ENCODE measurements at places on chromosomes 7 and 10.

DNA sequence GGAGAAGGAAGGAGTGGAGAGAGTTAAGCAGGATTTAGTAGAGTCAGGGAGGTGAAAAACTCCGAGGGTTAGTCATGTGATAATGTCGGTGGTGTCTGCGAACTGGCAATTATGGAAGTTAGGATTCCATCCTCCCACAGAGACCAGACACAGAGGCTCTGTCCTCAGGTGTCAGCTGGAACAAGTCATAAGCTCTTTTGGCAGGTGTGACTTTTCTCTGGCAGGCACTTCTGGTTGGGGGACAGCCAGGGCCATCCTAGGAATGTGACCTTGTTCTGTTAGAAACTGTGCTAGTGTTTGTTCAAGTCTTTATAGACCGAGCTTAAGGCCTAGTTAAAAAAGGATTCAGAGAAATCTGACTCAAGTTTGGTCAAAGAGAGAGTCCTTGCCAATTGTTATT is 371.0 kb downstream of the DPP6 start:
- H3K36me3 ChIP-seq = no peaks in the 10 kb centered on the region
- H3K27ac ChIP-seq = no peak overlapping the region
- no peak overlapping the region for H3K4me3 ChIP-seq
- no peaks in the 10 kb centered on the region for H3K4me1 ChIP-seq
- no peaks in the 10 kb centered on the region for H3K27me3 ChIP-seq

DNA sequence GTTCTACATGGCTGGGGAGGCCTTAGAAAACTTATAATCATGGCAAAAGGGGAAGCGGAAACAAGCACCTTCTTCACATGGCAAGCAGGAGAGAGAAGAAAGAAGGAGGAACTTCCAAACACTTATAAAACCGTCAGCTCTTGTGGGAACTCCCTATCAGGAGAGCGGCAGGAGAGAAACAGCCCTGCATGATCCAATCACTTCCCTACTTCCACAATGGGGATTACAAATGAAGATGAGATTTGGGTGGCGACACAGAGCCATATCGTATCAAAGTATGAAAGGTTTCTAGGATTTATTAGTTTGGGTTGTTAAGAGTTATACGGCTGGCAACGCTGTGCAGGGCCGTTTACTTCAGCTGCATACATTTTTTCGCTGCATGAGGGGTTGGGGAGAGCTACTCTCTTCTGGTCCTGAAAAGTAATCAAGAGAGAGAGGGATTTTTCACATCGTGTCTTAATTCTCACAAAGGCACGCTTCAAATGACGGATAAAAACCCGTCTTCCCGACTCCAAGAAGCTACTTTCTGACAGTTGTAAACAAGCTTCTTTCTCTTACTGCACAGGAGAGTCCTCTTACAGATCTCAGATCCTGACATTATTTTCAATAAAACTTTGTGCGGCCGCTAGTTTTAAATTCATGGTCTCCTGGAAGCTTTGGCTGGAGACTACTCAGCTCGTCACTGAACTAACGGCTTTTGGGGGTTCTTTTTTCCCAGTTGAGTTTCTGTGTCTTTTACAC is 751 bp upstream of the GTPBP10 start:
- peak overlapping the region; percentile 94 for H3K4me3 ChIP-seq
- H3K4me1 ChIP-seq = peaks cover 37% of the 10 kb centered on the region
- no peak for DNase-seq
- no peaks in the 10 kb centered on the region for H3K27me3 ChIP-seq
- H3K27ac ChIP-seq = peak overlapping the region; percentile 93

GRCh38 chr10:8978100-8978499 is 923.6 kb downstream of the GATA3 start:
- no peaks in the 10 kb centered on the region for H3K36me3 ChIP-seq
- no peak for DNase-seq
- no peak overlapping the region for H3K27ac ChIP-seq
- peaks cover 2% of the 10 kb centered on the region for H3K27me3 ChIP-seq

- no peak for DNase-seq
- no peak overlapping the region for H3K4me3 ChIP-seq
- peaks cover 43% of the 10 kb centered on the region for H3K27me3 ChIP-seq
- peaks cover 2% of the 10 kb centered on the region for H3K4me1 ChIP-seq
Measured at GRCh38 chr10:100866010-100866409, 46.8 kb upstream of the SLF2 start.

- no peaks in the 10 kb centered on the region for H3K27me3 ChIP-seq
- peaks cover 3% of the 10 kb centered on the region for H3K36me3 ChIP-seq
- peak overlapping the region; percentile 42 for H3K4me3 ChIP-seq
- peak; percentile 72 for DNase-seq
- H3K4me1 ChIP-seq = peaks cover 26% of the 10 kb centered on the region
Measured at GRCh38 chr7:139635526-139636302, 112.2 kb downstream of the CLEC2L start.

GRCh38 chr7:134318443-134318842 is 1.7 kb upstream of the SLC35B4 start:
- H3K4me1 ChIP-seq = peaks cover 19% of the 10 kb centered on the region
- H3K4me3 ChIP-seq = no peak overlapping the region
- no peaks in the 10 kb centered on the region for H3K36me3 ChIP-seq
- peaks cover 4% of the 10 kb centered on the region for H3K27me3 ChIP-seq
- H3K27ac ChIP-seq = no peak overlapping the region

- no peaks in the 10 kb centered on the region for H3K36me3 ChIP-seq
- no peak overlapping the region for H3K27ac ChIP-seq
Measured at GRCh38 chr7:120583899-120584586, 273.9 kb downstream of the TSPAN12 start.

- H3K36me3 ChIP-seq = no peaks in the 10 kb centered on the region
- no peak overlapping the region for H3K27ac ChIP-seq
- peaks cover 1% of the 10 kb centered on the region for H3K27me3 ChIP-seq
- no peaks in the 10 kb centered on the region for H3K4me1 ChIP-seq
Measured at GRCh38 chr7:97480772-97481390, 251.0 kb upstream of the TAC1 start.

DNA sequence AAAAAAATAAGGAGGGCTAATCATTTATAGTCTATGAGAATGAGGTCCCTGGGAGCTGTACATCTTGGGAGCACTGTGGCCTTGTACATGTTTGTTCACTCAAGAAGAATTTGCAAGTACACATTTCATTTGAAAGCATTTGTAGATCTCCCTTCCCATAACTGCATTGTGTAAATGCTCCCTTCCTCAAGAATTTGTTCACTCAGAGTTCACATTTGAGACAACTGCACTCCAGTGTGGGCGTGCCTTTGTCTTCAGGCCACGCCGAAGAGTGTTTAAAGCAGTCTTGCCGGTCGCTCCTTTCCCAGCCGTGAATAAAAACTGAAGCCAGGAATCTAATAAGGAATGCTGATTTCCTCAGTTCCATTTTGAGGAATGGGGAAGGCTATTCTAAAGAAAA is 291.1 kb upstream of the LYZL1 start:
- DNase-seq = no peak
- H3K4me3 ChIP-seq = no peak overlapping the region
- H3K4me1 ChIP-seq = peaks cover 4% of the 10 kb centered on the region
- no peak overlapping the region for H3K27ac ChIP-seq

GRCh38 chr7:25622695-25623094 is 394.4 kb upstream of the NPVF start:
- no peaks in the 10 kb centered on the region for H3K36me3 ChIP-seq
- no peaks in the 10 kb centered on the region for H3K27me3 ChIP-seq
- H3K4me3 ChIP-seq = no peak overlapping the region
- no peak for DNase-seq
- H3K4me1 ChIP-seq = peaks cover 16% of the 10 kb centered on the region

GRCh38 chr10:94546049-94546900 is 687 bp downstream of the HELLS start:
- peak; percentile 13 for DNase-seq
- peaks cover 21% of the 10 kb centered on the region for H3K4me1 ChIP-seq
- no peaks in the 10 kb centered on the region for H3K27me3 ChIP-seq
- H3K27ac ChIP-seq = peak overlapping the region; percentile 93
- peaks cover 29% of the 10 kb centered on the region for H3K36me3 ChIP-seq

DNA sequence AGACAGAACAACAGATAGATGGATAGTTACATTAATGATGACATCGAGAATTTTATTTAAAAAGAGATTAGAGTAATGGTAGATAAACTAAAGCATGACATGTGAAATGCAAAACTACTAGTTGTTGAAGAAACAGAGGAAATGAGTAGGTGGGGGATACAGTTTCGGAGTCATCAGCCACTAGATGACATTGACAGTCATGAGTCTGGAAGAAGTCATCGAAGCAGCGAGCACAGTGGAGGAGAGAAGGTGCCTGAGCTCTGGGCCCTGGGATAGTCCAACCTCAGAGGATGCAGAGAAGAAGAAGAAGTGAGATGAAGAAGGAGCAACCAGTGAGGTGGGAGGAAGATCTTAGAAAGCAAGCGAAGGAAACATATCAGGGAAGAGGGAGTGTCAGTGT is 20.2 kb upstream of the SEC61A2 start:
- H3K36me3 ChIP-seq = peaks cover 30% of the 10 kb centered on the region
- peaks cover 27% of the 10 kb centered on the region for H3K4me1 ChIP-seq
- no peak overlapping the region for H3K4me3 ChIP-seq

GRCh38 chr7:77242068-77242467 is 42.4 kb upstream of the FGL2 start:
- peaks cover 3% of the 10 kb centered on the region for H3K36me3 ChIP-seq
- peaks cover 17% of the 10 kb centered on the region for H3K4me1 ChIP-seq
- DNase-seq = no peak
- no peak overlapping the region for H3K4me3 ChIP-seq

GRCh38 chr10:130180416-130180815 is 44.2 kb downstream of the GLRX3 start:
- H3K27me3 ChIP-seq = no peaks in the 10 kb centered on the region
- H3K36me3 ChIP-seq = peaks cover 36% of the 10 kb centered on the region
- H3K4me3 ChIP-seq = no peak overlapping the region
- H3K27ac ChIP-seq = peak overlapping the region; percentile 54
- DNase-seq = no peak

GRCh38 chr10:110802551-110803238 is 69.0 kb upstream of the PDCD4 start:
- H3K4me3 ChIP-seq = peak overlapping the region; percentile 11
- peak; percentile 66 for DNase-seq
- no peaks in the 10 kb centered on the region for H3K36me3 ChIP-seq
- H3K27me3 ChIP-seq = no peaks in the 10 kb centered on the region
- peak overlapping the region; percentile 68 for H3K27ac ChIP-seq
- peaks cover 44% of the 10 kb centered on the region for H3K4me1 ChIP-seq

DNA sequence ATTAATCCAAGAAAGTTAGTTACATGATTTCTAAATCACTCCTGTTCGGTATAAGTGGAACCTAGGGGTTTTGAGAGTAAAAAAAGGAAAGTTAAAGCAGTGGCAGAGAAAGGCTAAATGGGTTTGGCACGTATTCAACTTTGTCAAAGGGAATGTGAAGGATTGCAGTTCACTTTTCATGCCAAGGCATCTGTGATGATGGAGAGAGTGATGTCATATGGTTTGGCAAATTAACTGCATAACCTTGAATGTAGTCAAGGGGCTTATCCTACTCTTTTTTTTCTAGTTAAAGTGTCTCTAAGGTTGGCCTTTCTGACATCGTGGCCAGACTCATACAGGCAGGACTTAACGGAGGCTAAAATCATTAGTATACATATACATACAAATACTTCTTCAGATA is 277.8 kb downstream of the EXOC4 start:
- no peak overlapping the region for H3K27ac ChIP-seq
- no peaks in the 10 kb centered on the region for H3K27me3 ChIP-seq

- no peak overlapping the region for H3K4me3 ChIP-seq
- no peaks in the 10 kb centered on the region for H3K4me1 ChIP-seq
- H3K27me3 ChIP-seq = no peaks in the 10 kb centered on the region
- DNase-seq = no peak
Measured at GRCh38 chr10:112842832-112843360, 107.2 kb upstream of the TCF7L2 start.

DNA sequence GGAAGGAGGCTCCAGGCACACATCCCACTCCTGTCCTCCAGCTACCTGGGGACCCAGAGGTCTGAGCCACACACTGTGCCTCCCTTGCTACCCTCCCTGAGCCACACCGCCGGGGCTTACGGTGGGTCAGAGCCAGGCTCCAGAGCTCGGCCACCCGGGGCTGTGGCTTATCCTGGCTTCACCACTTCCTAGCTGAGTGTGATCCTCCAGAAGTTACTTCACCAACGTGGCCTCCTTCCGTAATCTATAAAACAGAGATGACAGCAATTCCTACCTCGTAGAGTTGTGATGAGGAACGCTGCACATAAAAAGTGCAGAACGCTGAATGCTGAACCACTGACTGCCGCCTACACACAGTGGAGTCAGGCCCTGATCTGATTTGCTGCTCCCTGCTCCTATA is 285.0 kb downstream of the PRPF18 start:
- peaks cover 2% of the 10 kb centered on the region for H3K4me1 ChIP-seq
- H3K27me3 ChIP-seq = no peaks in the 10 kb centered on the region
- no peaks in the 10 kb centered on the region for H3K36me3 ChIP-seq

DNA sequence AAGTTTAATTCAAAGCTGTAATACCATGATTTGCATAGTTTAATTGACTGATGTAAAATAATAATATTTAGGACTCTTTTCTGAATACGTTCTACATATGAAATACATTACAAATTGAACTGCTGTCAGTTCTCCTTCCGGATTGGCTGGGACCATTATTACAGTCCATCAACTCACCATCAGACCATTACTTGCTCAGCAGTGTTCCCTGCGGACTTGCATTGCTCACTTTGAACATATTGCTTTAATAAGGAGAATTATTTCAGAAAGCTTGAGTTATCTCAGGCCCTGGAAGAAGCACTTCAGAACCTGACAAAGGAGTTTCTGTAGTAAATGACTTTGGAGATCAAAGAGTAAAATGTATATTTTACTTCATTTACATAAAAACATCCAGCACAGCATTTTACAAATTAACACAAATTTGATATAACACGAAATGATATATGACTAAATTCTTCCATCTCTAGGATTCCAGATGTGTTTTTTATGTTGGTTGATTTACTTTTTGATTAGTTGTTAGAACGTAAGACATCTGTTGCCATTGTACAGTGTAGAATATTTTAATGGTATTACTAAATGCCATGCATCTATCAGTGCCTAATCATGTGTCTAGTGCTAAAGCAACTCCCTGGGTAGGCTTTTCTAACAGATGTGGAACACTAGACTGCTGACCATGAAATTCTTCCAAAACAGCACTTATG is 418.5 kb upstream of the SEMA3A start:
- H3K27ac ChIP-seq = no peak overlapping the region
- no peak for DNase-seq
- H3K4me1 ChIP-seq = no peaks in the 10 kb centered on the region
- H3K27me3 ChIP-seq = no peaks in the 10 kb centered on the region

GRCh38 chr7:85001495-85002345 is 185.1 kb downstream of the SEMA3D start:
- H3K27me3 ChIP-seq = no peaks in the 10 kb centered on the region
- no peaks in the 10 kb centered on the region for H3K36me3 ChIP-seq
- H3K4me3 ChIP-seq = no peak overlapping the region
- no peaks in the 10 kb centered on the region for H3K4me1 ChIP-seq

All from activated CD4-positive, alpha-beta memory T cell treated with anti-CD3 and anti-CD28 coated beads for 36 hours (primary cell).